ENCODE measurements at places on chromosomes 5 and 9.
A peak's percentile ranks its signal among the peaks of the same experiment; 100 is the strongest.

DNA sequence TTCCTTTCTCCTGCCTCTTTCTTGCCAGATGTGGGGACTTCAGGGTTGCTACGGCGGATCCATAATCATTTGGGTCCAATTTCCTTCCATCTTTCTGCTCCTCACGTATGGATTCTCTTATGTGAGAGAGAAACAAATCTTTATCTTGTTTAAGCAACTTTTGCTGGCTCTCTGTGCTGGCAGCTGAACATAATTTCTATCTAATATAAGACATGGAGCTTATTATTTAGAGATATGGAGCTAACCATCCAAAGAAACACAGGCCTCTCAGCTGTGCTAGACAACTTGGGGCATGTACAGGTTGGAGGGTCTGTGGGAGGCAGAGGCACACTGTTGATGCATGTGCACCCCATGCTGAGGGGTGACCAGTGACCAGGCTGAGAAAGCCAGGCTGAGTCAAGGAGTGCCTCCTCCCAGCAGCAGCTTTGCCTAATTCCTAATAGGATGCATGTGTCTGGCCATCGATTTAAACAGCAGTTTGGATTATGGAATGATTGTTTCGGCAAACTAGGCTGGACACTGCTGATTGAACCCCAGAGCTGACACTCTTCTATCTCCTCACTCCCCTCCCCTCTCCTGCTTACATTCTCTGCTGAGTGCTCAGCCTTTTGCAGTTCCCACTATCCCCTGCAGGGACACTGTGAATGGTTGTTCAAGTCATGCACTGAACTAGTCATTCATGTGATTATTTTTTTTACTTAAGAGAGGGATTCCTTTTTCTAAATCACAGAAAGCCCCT is 195.8 kb downstream of the ERCC6L2 start:
- no peak for DNase-seq

DNA sequence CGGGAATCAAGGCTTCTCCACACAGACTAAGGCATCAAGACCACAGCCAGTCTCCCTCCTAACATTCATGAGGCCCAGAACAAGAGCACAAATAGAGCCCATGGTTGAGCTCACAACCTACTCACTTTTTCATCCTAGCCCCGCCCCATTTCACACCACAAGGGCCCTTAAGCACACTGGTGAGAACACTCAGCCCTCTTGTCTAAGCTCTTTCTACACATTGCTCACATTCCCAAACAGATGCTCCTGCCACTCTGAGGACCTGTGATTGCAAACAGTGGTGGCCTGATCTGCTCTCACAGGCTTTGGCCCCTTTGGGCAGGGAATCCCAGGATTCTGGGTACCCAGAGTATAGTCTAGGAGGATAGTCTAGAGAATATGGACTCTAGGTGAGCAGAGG is 54.0 kb downstream of the FEM1C start:
- no peak for DNase-seq

DNA sequence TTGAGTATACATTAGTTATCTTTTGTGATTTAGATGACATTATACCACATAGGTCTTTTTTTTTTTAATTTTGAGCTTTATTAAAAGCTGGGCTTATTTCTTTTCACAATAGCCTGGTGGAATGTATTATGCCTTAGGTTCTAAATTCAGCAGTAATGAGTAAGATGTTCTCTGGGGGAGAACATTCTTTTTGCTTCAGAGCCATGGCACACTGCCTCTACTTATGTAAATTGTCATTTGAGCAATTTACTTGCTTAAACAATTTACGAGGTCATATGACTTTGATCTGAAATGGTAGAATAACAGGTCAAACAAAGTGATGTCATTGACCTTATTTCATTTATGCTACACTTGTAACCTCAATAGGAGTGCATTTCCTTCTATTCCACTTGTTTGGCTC is 154.2 kb downstream of the FOCAD start:
- no peak for DNase-seq

DNA sequence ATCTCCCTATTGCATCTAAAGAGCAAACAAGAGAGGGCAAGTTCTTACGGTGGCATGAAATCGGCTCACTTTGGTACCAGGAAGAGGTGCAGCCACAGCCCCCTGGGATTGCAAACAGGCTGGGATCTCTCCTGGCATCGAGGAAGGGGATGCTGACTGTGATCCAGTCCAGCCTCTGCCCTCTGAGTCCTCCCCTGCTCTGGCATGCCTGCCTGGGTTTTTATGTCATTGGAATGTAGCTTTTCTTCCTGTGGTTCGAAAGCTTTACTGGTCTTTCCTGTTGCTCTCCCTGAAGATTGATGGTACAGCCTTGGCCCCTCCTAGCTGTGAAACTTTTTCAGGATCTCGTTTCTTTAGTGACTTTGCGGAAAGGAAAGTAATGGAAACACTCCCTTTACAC is 6.6 kb downstream of the SLC46A2 start:
- no peak for DNase-seq

DNA sequence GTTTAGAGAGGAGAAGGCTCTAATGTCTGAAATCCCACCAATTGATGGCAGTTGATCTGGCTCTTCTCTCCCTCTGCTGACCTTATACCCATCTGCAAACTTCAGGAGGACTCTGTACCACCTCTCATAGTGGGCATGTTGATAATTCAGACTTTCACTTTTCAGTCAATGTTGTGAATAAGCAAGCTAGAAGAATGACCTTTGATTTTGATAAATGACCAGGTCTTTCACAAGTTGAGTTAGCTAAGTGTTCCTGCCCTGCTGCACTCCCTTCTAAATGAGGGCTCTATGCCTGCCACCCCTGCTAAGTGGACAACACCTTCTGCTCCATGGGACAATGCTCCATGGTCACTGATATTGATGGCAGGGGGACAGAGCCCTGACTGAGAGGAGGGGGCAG is 74.7 kb downstream of the SPRY4 start:
- no peak for DNase-seq

- DNase-seq: no peak
Measured at GRCh38 chr9:94888775-94889174, 162.3 kb downstream of the AOPEP start.

DNA sequence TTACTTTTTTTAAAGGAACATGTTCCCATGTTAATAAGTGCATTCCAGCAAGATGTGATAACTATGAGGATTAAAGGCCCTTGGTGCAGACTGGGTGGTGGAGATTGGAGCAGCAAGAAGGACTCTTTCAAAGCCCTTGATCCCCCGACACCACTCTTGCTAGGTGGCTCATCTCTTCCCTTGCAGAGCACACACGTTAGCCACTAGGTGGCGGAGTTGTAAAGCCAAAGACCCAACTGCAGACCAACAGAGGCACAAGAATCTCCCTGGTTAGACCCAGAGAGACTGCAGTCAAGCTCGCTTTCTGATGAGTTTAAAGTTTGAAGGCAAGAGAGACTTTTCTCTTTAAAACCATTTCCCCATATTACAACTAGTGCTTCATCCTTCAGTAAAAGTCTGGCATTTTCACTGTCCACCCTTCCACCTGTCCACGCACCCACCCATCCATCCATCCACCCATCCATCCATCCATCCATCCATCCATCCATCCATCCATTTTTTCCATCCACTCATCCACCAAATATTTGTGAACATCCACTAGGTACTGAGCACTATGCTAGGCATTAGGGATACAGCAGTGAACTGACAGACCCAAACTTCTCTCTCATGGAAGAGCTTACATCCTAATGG is 226.9 kb downstream of the MSX2 start:
- DNase-seq: peak; percentile 52

GRCh38 chr5:6729386-6730310 is 16.4 kb downstream of the TENT4A start:
- DNase-seq: no peak

- DNase-seq: no peak
Measured at GRCh38 chr9:125397736-125398135, 136.1 kb downstream of the GAPVD1 start.

- no peak for DNase-seq
Measured at GRCh38 chr9:21414220-21414940, 5.5 kb downstream of the IFNA8 start.

DNA sequence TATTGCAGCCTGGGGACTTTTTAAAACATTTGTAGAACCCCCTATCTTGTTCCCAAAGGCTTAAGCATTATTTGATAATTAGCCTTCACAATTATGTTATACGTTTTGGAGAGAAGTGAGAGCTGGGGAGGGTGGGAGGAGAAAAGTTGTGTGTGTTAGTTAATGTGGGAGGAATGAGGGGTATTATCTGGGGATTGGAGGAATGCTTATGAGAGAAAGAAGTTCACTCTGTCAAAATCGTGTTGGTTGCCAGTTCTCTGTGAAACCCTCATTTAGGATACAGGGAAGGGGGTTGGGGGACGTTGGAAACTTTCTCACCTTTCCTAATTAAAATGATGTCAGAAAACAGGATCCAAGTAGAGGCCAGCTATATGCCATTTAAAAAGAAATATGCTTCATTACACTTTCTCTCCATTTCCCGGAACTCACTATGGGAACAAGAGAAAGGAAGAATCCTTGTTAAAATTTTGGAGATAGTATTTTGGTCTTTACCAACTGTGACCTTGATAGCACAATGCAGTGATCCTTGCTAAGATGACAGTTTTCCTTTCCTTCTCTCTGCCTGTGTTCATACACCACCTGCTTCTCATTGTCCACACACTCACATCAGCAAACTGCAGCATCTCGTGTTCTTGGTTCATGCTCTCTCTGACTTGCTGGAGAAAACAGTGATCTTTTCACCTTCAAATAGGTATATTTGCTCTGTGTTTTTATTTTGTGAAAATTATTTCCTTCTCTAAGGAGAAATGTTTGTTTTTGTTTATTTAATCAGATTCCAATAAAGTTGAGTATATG is 336.7 kb upstream of the CLINT1 start:
- DNase-seq: no peak

- DNase-seq: no peak
Measured at GRCh38 chr5:171957591-171958251, 48.7 kb downstream of the FBXW11 start.

- DNase-seq: no peak
Measured at GRCh38 chr5:72067682-72068470, 39.4 kb upstream of the MAP1B start.

DNA sequence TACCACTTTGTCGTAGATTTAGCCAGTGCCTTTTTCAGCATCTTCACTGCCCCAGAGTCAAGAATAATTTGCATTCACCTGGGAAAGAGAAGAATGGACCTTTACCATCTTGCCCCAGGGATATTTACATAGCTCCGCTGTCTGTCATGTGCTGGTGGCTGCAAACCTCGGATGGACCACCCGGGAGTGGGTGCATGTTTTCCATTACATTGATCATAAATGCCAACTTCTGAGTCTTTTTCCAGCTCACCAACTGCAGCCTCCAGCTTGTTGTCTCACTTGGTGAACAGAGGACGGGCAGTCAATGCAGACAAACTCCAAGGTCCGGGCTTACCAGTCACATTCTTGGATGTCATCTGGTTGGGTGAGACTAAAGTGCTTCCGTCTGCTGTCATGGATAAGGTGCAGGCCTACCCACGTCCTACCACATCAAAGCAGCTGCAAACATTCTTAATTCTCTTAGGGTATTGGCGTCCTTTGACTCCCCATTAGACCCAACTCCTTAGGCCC is 155.8 kb upstream of the APC start:
- DNase-seq: no peak

- no peak for DNase-seq
Measured at GRCh38 chr9:87667164-87667738, 58.7 kb upstream of the CTSL start.

GRCh38 chr5:123876276-123876790 is 364.4 kb downstream of the CSNK1G3 start:
- no peak for DNase-seq

- DNase-seq: no peak
Measured at GRCh38 chr9:7780261-7780988, 19.2 kb downstream of the DMAC1 start.

GRCh38 chr5:57780306-57780960 is 297.8 kb upstream of the ACTBL2 start:
- no peak for DNase-seq

DNA sequence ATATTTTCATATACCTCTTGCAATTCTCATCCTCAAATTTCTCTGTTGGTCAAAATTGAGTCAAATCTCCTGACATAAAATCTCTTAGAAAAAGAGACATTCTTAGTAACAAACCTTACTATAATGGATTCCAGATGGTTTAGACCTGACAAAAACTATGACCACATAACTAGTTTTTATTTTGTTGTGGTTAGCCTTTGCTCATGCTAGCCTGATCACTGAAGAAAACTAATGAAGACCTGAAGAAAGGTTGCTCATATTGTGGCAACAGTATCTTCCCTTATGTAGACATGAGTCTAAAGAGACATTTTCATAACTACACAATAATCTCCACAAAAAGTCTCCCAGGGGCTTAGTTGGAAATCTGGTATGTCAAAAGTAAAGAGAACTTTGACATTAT is 274.1 kb upstream of the TMEM161B start:
- DNase-seq: no peak

Data from aorta (tissue), 5 donors.